Kidney tubule cell (primary cell): ENCODE measurements at places on chromosomes 3 and 15.
A peak's percentile ranks its signal among the peaks of the same experiment; 100 is the strongest.

DNA sequence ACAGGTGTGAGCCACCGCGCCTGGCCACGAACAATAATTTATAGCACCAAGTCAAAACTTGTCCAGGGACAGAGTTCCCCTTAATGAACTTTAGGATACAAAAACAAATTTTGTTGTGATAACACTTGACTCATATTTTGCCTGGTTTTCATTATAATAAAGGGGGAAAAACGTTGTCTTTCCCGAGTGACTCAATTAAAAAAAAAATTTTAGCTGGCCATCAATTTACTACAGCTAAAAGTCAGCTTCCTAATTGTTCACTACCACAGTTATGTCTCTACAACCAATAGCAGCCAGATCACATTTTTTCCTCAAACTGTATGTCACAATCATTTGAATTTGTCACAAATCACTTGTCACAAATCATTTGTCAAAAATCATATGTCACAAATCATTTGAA lies 116.0 kb downstream of the P3H2 start:
- DNase-seq, result no peak

DNA sequence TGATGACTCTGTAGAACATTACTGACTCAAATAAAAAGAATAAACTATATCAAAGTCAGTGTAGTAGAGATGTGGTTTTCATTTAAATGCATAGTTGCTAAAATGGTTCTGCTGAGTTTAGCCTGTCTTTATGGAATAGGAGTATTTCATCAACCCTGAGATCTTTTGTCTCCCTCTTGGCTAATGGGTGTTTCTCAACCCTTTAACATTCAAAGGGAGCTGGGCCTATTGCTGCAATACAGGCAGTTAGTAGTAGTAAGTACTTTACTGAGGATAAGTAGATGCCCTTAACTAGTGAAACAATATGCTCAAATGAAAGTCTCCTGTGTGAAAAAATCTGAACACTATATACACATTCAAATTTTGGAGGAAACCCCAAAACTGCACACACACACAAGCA lies 184.7 kb upstream of the TTC14 start:
- DNase-seq, result no peak

DNA sequence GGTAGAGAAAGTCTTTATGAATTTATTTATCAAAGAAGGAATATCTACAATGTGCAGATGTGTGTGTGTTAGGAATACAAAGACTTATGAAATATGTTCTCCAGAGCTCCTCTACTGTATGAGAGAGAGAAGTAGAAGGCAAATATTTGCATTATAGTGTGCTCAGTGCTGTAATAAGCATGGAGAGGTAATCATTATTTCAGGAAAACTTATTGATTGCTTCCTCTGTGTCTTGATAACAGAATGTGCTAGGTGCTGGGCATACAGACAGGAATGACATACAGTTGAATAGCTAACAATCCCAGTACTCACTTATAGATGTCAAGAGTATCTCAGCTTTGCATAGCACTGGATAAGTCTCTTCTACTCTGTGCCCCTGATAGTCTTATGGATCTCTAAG lies 30.2 kb downstream of the ATG7 start:
- no peak for DNase-seq

DNA sequence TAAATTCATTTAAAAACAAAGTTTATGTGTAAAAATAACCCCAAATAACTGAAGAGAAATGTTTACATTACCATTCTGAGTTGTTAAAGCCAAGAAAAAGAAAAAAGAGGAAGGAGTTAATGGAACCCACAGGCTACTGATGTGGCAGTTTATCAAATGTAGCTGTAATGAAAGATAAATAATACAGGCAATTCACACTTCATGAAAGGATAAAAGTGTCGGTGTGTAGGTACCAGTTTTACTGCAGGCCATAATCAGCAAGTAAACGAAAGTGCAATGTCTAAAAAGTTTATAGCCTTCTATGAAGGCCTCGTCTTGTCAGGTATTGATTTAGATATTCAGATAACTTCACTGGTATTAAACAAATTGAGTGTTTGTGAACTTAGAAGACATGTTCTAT lies 164.6 kb downstream of the DPH6 start:
- DNase-seq, result no peak

DNA sequence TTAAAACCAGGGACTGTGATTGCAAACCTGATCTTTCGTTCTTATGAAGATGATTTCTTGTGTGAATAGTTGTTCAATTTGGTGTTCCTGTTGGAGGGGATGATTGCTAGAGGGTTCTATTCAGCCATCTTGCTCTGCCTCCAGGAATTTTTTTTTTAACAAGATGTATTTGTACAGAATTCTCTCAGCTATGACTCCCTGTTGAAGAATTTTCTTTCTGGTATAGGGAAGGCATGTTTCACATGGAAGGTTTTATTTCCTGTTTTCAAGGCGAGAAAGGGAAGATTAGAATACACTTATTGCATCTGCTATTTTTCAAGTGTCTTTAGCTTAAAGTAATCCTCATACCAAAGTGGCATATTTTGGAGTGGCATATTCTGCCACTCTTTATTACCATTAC lies 5.6 kb upstream of the LRRC34 start:
- peak; percentile 72 for DNase-seq

DNA sequence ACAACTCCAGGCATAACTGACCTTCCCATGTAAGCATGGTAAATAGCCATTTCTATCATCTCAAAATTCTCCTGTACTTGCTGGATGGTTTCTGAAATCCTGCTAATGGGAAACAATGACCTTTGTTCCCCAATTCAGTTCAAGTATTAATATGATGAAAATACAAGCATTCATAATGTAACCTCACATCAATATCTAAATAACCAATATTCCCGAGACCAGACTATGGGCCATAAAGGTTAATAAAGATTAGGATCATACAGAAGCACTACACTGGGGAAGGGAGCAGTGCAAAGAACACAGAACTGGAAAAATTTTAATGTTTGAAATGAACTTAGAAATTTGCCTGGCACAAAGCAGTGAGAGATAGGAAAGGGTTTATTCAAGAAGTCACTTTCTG lies 151.3 kb upstream of the SETMAR start:
- no peak for DNase-seq

GRCh38 chr3:31465999-31466398 lies 66.7 kb upstream of the STT3B start:
- DNase-seq, result peak; percentile 20

DNA sequence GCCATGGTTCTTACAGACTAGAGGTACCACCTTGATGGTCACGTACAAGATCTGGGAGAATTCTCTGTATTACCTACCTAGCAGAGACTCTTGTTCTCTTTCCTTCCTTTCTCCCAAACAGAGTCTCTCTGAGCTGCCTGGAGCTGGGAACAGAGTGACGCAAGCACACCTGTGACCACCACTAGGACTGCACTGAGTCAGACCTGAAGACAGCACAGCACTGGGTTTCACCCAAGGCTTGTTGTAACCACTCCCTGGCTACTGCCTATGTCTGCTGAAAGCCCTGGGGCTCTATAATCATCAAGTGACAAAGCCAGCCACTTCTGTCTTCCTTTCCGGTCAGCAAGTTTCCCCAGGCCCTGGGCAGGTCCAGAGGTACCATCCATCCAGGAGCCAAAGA lies 293.3 kb upstream of the CNTN4 start:
- no peak for DNase-seq

DNA sequence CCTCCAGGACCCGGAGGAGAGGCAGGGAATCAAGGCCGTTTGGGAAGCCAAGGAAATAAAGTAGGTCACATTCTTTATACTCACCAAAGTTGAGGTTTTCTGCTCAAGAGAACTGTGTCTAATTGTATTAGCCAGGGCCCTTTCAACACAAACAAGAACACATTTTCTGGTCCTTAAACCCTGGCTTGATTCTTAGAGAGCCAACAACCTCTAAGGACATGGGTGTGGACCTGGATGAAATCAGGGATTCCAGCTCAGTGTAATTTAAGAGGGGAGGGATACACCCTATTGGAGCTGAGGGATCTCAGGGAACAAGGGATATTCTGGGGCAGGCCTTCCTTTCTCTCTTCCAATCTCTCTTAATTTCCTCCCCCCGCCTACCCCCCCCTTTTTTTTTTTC lies 104.8 kb downstream of the COL6A6 start:
- DNase-seq, result no peak

GRCh38 chr3:189519458-189519857 lies 111.7 kb upstream of the TP63 start:
- no peak for DNase-seq

DNA sequence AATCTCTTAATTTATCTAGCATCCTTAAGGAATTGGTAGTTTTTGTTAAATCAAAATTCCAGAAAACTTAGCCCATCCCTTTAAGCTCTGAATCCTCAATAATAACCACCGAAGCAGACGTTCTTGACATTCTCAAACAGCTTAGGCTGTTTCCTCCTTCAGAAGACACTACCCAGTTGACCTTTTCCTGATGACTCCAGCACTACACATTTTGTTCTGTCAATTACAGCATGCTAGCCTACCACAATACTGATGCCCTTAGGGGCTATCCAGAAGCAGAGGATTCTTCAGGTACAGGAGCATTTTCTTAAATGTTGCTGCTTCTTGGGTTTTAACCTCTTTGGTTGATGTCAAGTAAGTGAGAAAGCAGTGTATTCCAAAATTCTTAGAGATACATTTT lies 33.4 kb downstream of the ETV5 start:
- no peak for DNase-seq

DNA sequence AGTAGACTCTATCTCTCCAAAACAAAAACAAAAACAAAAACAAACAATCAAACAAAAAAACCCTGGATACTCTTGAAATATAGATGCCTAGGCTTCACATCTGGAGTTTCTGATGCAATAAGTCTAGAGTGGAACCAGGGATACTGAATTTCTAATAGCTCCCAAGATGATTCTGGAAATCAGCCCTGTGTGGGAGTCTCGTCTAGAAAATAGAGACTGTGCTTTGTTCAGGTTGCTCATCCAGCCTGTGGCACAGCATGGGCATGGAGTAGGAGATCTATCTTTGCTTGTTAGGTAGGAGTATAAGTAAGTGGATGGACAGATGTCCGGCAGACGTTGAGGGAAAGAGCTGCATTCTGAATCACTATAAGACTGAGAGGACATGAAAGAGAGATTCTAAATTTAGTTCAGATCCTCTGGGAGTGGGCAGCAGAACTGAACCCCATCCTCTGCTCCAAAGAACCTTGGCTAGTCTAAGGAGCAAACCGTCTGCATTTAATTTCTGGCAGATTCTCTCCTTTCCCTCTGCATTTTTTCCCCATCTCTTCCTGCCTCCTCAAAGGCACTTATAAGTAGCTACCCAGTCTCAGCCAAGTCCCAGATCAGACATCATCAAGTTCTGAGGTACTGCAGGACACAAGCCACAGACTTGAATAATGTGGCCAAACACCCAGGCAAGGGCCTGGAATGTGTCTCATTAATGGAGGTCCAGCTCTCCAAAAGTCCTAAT lies 92.6 kb upstream of the STRIT1 start:
- DNase-seq, result no peak

DNA sequence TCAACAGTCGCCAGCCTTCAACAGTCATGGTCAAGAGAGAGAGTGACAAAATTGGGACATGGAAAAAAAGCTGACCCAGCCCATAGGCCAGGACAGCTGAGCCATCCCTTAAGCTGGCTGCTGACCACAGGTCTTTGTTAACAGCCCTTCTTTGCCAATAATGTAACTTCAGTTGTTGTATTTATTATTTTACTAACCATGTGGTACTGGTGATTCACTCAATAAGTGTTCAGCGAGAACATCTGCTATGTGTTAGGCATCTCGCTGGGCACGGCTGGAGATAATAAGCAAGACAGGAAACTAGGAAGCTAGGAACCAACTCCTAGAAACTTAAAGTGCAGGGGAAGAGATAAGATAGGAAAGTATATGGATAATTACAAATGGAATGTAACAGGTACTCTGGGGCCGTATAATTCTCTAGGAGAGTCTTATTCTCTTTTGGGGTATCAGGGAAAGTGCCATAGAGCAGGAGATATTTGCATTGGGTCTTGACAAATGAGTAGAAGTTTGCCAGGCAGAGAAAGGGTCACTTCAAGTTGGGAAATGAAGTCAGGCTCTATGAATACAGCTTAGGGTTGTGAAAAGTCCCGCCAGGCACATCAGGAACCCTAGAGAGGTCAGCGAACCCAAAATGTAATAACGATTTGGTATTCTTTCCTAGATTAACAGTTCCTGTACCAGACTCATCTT lies 84.0 kb upstream of the TRA2B start:
- DNase-seq, result peak; percentile 85

DNA sequence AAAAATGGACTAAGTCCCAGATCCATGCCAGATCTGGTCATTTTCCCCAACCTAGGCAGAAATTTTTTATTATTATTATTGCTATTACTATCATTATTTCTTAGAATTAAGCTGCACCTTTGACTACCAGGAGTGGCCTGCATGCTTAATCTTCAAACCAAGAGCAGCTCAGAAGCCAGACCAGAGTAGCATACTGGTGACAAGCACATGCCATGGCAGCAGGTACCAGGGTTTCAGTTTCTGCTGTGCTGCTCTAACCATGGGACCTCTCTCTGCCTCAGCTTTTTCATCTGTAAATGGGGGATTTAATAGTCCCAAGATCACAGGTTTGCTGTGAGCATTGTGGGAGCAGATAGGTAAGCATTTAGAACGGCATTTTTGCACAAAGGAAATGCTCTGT lies 262.3 kb downstream of the SLCO3A1 start:
- DNase-seq, result no peak

DNA sequence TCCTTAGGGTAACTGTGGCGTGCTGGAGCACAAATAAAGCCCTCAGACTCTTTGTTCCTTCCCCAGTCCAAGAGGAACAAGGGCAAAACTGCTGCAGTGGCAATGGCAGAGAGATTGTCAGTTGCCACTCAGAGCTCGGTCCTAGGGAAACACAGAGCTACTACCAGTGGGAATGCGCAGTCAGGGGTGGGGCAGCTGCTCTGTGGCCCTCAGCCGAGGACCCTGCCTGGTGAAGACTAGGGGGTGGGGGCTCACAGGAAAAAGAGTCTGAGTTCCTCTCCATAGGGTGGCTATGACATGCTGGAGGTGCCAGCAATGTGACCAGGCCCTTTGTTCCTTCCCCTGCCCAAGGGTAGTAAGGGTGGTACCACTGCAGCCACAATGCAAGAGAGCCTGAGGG lies 43.8 kb downstream of the TMCO5A start:
- no peak for DNase-seq

DNA sequence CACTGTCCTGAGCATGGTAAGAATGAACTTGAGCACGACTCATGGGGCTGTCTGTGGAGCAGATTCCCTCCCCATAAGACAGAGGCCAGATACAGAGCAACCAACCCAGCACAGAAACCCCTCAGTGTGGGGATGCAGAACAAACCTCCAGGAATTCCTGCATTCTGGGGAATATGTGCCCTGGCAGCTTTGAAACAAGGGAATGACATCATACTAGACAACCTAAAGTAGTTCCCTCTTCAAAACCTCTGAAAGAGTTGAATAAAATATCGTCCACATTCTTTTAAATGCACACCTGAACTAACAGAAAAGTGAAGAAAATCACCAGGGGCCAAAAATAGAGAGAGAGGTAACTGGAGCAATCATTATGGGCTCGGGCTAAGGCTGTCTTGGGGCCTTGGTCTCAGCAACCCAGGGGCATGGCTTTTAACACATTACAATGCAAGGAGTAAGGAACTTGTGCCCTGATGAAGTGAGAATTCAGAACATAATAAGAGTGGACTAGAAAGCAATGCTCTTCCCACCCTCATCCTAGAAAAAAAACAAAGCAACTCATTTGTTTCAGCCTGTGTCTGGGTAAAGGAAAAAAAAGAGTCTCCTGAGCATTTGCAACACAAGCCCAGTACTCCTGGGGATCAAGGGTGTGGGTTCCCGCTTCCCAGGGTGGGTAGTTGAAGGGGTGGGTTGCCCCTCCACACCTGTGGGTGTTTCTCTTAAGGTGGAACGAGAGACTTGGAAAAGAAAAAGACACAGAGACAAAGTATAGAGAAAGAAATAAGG lies 43.9 kb downstream of the ADIPOQ start:
- no peak for DNase-seq

- DNase-seq, result peak; percentile 96
Measured at GRCh38 chr3:59559721-59560435, 510.1 kb upstream of the CFAP20DC start.

GRCh38 chr15:71313806-71314205 lies 198.5 kb downstream of the THSD4 start:
- DNase-seq, result no peak
